ENCODE measurements at places on chromosomes 11 and 22.

DNA sequence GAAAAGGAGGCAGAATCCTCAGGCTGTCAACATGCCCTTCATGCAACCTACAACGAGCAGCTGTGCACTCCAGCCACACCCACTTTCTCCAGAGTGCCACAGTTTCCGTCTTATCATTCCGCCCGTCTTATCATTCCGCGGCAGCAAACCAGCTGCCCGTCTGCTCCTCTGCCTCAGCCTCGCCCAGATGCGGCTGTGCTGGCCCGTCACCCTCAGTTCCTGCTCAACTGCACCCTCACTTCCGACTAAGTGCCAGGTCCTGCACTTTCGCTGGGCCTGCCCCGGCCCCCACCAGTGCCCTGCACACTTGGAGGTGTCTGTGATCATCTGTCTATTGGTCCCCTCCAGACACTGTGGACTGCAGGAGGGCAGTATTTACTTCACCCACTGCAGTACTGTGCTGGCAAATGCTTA lies 43.7 kb downstream of the MICAL3 start:
- peak; percentile 28 for DNase-seq

- no peak for DNase-seq
Observed at GRCh38 chr11:61880031-61880430, 11.3 kb downstream of the FADS3 start.

DNA sequence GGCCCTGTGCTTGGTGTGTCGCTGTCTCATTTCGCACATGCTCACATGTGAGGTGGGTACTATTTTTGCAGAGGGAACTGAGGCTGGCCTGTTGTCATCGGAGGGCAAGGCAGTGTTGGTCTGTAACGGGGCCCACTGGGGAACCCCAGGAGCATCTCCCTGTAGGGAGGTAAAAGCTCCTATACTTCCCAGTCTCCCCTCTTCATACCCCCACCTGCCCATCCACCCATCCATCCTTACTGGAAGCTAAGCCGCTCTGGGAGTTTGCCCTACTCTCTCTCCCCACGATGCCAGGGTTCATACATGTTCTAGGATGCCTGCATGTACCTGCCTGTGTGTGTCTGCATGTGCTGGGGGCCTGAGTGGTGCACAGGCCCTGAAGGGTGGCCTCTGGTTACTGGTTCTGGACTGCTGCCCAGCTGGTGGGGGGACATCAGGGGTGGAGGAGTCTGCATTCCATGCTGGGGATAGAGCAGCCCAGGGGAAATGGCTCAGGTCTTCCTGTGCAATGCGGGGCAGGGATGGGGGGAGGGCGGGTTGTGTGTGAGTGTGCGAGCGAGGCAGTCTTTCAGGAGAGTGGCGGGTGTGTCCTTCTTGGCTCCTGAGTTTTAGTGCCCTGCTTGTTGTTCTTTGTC lies 77.7 kb downstream of the PKNOX2 start:
- no peak for DNase-seq

- no peak for DNase-seq
Observed at GRCh38 chr11:120392314-120392713, 56.1 kb downstream of the ARHGEF12 start.

GRCh38 chr11:84425673-84426072 lies 1139.5 kb upstream of the CCDC90B start:
- no peak for DNase-seq

GRCh38 chr11:77497368-77497767 lies 23.5 kb upstream of the PAK1 start:
- no peak for DNase-seq

GRCh38 chr11:123905826-123906225 lies 3.9 kb downstream of the OR8D4 start:
- DNase-seq = no peak

DNA sequence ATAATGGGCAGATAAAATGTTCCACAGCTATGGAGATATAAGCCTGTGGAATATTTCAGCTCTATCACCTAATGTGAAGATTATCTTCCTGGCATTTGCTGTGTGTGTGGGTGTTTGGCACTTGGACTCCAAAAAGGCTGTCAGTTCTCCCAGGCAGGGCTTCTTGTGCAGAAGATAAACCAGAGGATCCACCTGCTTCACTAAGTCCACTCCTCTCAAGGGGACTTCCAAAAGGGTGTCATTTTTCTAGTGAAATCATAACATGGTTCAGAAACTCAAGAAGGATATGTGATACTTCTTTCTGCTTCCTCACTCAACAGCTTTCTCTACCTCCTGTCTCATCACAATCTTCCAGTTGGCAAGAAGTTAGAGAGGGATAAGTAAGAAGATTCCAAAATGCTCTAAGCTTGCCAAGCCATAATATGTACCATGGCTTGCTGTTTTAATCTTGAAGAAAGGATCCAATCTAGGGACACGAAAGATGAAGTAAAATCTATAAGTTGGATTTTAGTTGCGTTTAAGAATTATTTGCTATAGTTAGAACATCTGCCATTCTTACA lies 206.2 kb upstream of the MTMR2 start:
- no peak for DNase-seq

DNA sequence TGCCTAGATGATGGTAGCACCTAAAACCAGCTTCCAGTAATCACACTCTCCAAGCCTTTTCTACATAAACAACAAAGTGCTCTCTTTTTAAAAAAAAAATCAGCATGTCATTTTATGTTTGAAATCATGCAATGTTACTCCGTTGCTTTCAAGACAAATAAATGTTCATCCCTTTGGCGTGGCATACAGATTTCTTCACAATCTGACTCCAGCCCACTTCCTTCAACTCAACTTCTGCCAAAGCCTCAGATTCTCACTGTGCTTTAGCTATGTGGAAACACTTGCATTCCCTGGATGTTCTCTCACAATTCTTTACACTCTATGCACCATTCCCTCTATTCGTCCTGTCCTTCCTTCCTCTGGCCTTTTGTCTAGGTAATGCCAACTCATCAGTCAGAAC lies 206.3 kb upstream of the BLID start:
- no peak for DNase-seq

GRCh38 chr11:111785886-111786412 lies 19.8 kb upstream of the PPP2R1B start:
- DNase-seq = no peak

GRCh38 chr22:25490896-25491295 lies 73.6 kb upstream of the GRK3 start:
- no peak for DNase-seq

DNA sequence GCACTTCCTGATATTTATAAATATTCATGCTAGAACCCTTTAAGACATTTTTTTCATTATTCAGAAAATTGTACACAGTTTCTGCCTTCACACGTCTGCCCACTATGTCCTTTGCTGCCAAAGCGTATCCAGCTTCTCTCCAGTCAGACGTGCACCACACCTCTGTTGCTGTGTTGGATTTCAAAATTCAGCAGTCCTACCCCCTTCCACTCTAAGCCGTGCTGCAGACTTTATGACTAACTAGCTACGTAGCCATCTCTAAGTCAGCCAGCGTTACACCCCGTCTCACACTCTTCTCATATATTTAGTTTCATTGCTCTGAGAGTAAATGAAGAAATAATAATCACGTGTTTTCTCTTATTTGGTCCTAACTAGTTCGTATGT lies 28.2 kb upstream of the OPCML start:
- no peak for DNase-seq

DNA sequence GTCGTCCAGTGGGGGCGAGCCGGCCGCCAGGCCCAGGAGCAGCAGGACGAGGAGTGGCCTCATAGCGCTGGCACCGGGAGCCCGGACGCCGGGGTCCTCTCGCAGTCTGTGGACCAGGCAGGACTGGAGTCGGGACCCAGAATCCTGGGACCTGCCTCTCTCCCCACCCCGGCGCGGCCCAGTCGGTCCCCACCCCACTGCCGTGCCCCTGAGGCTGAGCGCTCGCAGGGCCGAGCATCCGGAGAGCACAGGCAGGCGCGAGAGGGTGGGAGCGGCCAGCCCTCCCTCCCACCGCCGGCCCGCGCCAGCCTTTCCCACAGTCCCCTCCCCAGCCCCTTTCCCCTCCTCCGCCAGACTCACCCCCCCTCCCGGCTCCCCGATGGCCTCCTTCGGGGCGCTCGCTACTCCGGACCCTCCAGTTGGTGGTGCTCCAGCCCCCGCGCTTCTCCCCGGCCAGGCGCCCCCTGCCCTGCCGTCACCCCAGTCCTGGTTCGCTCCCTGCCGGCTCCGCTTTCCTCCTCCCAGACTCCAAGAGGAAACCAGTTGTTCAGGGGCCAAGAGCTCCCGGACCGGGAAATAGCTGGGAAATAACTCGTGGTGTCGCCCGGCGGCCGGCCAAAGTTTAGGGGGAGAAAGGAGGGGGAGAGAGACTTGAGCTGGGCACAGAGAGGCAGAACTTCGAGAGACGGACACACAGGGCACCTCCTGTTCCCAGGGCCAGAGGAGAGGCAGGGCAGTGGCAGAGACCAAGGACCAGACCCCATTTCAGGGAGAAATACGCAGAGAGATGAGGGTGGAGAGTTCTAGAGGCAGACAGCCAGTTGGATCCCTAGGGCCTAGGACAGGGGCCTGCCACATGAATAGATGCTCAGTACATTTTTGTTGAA lies at the start of gene C1QTNF5:
TSS of gene C1QTNF5 (minus strand) at position 549 of the 887 bp plus-strand sequence. CDS start at position 63, 486 bp downstream.
- no peak for DNase-seq

DNA sequence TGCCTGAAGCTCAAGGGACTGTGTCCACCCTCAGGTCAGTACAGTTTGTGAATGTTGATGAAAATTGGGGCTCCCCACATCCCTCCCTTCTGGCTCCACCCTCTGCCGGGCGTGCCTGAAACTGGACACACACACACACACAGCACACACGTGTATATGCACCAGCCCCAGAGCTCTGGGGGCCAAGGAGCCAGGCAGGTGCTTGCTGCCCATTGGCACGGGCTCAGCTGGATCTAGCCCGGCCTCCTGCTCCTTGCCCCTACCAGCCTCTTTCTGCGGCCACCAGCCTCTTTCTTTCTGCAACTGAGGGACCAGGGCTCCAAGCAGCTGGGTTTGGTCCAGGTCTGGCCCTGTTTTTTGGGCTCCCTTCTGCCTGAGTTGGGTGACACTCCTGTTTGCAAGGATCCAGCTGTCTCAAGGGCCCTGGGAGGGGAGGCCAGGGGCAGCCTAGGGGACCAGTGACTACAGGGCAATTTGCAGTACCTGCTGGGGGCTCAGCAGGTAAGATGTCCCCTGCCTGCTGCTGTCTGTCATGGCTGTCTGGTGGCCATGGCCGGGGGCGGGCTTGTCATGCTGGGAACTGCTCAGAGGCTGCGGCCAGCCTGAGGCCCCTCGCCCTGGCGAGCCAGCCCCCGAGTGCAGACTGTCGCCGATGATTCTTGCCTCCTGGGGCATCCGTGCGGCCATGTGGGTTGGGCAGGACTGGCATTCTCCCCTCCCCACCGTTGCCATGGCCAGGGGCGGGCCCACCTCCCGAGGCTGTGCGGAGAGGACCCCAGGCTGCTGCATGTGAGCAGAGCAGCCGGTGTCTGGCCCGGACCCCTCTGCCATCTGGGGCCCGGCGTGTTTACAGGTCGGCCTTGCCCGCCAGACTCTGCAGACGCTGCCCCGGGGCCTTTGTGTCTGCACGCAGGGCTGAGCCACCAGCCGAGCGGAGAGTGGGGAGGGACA lies 51.5 kb upstream of the PPARA start:
- no peak for DNase-seq

DNA sequence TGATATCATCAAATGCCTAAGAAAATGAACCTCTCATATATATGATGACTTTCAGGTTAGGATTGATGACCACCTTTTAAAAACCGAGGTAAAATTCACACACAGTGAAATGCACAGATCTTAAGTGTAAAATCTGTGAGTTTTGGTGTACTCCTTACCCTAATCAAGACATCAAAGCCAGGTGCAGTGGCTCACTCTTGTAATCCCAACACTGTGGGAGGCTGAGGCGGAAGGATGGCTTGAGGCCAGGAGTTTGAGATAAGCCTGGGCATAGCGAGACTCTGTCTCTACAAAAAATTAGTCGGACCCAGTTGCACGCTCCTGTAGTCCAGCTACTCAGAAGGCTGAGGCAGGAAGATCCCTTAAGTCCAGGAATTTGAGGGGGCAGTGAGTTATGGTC lies 140.4 kb downstream of the UVRAG start:
- no peak for DNase-seq

DNA sequence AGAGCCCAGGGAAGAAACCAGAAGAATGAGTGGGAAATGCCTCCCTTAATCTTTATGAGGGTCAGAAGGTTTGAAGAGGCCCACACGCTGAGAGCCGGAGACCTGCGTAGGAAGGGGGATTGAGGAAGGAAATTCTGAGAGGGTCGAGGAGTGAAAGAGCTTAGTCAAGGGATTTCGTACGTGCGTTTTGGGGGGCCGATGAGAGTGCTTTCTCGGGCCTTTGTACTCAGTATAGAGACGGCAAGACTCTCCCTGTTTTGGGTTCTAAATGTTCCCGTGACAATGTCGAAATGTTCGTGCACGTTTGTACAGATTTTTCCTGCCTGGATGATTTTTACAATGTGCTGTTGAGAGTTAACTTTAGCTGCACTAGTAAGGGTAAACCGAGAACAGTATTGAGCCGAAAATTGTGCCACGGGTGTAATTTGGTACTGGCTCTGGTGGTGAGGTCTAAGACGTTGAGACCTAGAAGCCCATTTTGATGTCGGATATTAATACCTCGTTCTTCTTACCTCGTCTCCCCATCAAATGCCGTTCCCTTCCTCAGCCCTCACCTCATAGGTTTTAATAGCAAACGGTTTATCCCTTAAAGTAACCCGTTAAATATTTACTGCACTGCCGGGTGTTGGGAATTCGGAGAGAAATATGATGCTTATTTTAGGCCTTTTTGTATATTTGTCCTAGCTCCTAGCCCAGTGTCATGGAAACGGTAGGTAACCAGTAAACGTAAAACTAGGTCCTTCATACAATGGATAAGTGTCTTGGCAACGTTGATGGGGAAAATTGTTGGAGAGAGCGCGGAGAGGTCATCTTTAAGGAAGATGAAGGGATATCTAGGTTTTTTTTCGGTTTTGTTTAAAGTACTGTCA lies 734 bp downstream of the C11orf58 start:
- no peak for DNase-seq

GRCh38 chr11:122922893-122923292 lies 40.3 kb downstream of the JHY start:
- no peak for DNase-seq

DNA sequence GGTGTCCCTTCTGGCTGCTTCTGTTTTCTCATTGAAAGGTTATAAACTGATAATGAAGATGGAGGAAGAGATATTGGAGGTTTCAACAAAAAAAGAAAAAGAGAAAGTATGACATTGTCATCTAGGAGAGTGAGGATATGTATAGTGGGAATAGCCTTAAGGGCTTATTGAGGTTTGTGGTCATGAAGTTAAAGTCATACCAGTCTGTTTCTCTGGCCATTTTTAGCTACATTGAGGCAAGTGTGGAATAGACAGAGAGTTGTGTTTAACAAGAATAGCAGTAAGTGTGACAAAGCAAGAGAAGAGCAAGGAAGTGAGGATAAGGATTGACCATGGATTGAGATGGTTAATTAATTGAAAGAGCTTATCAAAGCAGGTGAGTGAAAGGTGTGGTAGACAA lies 110.4 kb downstream of the ELP4 start:
- no peak for DNase-seq
